ENCODE measurements at places on chromosomes 1 and 21.

DNA sequence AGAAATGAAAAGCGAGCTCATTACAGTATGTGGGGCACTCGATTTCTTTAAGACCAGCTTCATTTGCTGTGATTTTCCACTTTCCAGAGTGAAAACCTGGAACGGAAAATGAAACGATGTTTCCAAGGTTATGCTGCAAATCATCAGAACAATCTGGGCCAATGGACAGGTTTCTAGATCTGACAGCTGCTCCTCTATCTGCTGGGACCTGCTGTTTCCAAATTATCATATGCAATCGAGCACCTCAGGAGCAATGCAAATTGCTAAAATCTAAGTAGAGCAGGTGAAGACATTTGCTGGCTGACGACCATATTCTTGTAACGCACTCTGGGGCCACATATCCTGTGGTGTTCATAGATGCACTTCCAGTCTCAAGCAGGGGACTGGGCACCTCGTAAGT, 39.7 kb upstream of the TIAM1 start:
- no peak for DNase-seq

- no peak for DNase-seq
These were observed 13.0 kb downstream of the RD3 start for GRCh38 chr1:211478801-211479578.

DNA sequence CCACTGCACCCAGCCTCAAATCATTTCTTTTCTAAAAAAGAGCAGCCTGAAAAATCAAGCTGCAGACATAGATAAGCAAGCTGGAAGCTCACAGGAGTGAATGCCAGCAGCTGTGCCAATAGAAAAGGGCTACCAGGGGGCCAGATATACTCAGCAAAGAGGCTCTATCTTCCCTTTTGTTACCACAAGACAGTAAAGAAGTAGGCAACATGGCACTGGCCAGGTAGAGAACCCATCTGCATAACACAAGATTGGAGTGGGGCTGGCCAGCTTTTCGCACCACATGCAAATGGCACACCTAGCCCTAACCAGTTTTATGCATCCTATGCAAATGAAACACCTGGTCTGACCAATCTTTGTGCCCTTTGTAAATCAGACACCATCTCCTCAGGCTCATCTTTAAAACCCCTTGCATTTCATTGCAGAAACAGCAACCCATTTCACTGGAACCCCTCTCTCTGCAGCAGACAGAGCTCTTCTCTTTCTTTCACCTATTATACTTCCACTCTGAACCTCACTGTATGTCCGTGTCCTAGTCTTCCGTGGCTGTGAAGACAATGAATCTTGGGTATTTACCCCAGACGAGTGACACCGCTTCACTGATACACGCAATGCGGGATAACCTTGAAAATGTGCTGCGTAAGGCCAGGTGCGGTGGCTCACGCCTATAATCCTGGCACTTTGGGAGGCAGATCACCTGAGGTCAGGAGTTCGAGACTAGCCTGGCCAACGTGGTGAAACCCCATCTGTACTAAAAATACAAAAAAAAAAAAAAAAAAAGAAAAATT, 15.1 kb downstream of the CASP9 start:
- peak; percentile 5 for DNase-seq

- no peak for DNase-seq
These were observed 64.2 kb upstream of the RCC1 start for GRCh38 chr1:28441674-28442073.

- DNase-seq: no peak
These were observed 33.5 kb upstream of the PIGV start for GRCh38 chr1:26754086-26754874.

DNA sequence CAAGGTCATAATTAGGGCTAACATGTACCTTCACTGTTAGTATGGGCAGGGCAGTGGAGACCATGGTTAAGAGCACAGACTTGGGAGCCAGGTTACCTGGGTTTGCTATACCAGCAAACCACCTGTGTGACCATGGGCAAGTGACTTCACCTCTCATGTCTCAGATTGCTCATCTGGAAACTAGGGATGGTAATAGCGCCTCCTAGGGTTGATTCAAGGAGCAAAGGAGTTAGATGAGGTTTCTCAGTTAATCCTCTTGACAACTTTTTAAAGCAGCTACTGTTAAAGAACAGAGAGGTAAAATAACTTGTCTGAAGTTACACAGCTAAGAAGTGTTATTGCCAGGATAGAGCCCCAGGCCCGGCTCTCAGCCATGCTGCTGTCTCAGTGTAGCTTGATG, 790 bp upstream of the MATN1 start:
- no peak for DNase-seq

- DNase-seq: peak; percentile 1
These were observed 218.9 kb downstream of the CRB1 start for GRCh38 chr1:197486946-197487345.

- no peak for DNase-seq
These were observed 65.1 kb downstream of the CLSTN1 start for GRCh38 chr1:9758559-9759121.

DNA sequence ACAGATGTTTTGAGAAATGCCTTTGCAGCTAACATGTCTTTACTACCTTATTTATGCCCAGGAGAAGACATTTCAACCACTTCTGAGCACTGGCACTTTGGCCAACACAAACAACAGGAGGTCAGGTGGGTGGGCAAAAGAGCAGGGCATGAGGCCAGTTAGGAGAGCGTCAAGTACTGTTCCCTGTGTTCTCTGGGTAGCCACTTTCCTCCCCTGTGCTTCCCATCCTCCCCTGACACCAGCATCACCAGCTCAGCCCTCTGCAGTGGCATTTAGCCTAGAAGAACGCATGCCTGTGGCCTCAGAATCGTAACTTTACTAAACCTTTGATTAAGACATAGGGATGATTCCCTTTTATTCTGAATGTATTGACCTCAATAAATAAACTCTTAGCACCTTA, 18.3 kb downstream of the BTG2 start:
- DNase-seq: no peak
